Common myeloid progenitor, CD34-positive (primary cell): ENCODE measurements at places on chromosomes 4 and X.

- peak; percentile 14 for DNase-seq
Observed at GRCh38 chrX:7055386-7056137, 92.0 kb upstream of the STS start.

GRCh38 chr4:113371111-113371510 lies 321.7 kb downstream of the ANK2 start:
- DNase-seq = no peak

DNA sequence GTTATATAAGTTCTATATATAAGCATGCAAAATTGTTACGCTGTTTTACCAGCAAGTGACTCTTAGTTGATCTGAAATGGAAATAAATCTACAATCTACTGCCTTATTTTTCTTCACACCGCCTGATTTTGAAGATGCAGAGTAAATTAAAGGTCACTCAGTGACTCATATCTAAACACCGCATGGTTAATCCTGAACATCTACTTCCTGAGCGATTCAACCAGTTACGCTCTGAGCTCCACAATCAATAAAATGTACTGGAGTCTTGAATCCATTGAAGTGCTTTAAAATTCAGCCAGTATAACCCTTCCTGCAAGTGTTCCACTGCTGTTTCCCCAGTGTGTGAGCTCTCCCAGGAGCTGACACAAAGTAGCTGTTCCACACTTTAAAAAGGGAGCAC lies 192.8 kb downstream of the SLC7A11 start:
- no peak for DNase-seq

GRCh38 chr4:154741131-154741665 lies 2.6 kb upstream of the LRAT start:
- DNase-seq = peak; percentile 6

- DNase-seq = no peak
Observed at GRCh38 chr4:105291925-105292324, 145.2 kb downstream of the TET2 start.

- no peak for DNase-seq
Observed at GRCh38 chr4:109149836-109150235, 152.6 kb downstream of the COL25A1 start.

DNA sequence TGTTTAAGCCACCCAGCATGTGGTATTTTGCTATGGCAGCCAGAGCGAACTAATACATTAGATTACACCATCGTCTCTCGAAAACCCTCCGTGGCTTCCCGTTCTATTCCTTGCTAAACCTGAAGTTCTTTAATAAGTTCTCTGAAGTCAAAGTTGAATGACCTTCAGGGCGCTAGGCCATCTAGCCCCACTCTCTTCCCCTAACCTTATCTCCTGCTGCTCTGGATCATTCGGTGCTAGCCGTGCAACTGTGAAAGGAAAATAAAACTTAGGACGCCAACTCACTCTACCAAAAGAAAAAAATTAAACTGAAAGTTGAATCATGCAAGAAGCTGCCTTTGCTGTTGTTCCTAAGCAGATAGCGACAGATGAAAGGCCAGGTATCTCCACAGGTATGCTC lies 40.0 kb downstream of the CHRNA9 start:
- no peak for DNase-seq

- DNase-seq = no peak
Observed at GRCh38 chr4:158450741-158451140, 70.9 kb upstream of the RXFP1 start.

DNA sequence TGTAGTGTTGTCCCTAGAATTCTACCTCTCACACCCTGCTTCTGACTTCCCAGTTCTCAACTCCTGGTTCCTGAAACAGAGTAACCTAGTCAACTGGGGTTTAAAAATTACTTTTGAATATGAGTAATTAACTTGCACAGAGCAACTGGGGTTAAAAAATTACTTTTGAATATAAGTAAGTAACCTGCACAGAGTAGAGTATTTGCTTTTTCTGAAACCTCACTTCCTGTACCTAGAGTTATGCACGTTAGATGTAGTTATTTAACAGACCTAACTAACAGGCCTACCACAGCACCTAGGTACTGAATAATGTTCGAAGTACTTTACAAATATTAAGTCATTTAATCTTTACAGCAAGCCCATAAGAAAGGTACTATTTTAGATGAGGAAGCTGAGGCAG lies 32.9 kb downstream of the SLC39A8 start:
- no peak for DNase-seq

- peak; percentile 2 for DNase-seq
Observed at GRCh38 chr4:180557348-180557747, 1685.9 kb upstream of the TENM3 start.
